ENCODE measurements at places on chromosomes 1 and 21. TPM values are rescaled to one million over a fixed set of nuclear protein-coding genes. Genes with fewer than 3 reads are reported as not detected.

DNA sequence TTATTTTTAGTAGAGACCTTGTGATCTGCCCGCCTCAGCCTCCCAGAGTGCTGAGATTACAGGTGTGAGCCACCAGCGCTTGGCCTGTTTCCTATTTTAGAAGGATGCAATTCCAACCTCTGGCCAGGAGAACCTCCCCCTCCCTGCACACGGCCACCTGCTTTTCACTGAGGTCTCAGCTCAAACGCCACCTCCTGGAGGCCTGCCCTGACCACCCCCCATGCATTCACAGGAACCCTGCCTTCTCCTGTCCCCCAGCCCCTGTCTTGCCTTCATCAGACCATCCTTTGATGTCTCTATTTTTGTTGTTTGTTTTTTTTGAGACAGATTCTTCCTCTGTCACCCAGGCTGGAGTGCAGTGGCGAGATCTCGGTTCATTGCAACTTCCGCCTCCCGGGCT is 2.3 kb downstream of the SRM start:
- no peak for DNase-seq

- DNase-seq = no peak
Measured at GRCh38 chr1:37137014-37137413, 102.7 kb upstream of the GRIK3 start.

- no peak for DNase-seq
Measured at GRCh38 chr1:42937836-42938644, 20.6 kb downstream of the SLC2A1 start.

- no peak for DNase-seq
Measured at GRCh38 chr1:155092131-155092530, 13.5 kb downstream of the EFNA3 start.

DNA sequence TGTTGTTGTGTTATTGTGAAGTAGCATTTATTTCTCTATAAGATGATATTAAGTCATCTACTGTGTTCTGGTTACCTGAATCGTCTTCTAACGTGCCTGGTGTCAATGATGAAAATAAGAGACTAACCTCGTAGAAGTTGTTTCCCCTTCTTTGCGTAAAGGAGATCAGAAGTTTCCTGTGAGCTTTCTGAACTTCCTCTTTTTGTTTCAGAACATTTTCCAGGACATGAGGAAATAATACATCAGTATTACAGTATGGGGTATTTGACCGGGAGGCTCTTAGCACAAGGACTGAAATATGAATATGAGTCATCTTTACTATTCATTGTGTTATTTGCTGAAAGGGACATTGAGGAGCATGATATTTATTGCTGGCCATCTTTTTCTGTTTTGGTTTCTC is 1.3 kb downstream of the ST6GALNAC3 start:
- no peak for DNase-seq

Gene TSSK3
- not detected for total RNA-seq

Gene SYT2
- not detected for total RNA-seq
